ENCODE measurements at places on chromosomes 12 and 14.

DNA sequence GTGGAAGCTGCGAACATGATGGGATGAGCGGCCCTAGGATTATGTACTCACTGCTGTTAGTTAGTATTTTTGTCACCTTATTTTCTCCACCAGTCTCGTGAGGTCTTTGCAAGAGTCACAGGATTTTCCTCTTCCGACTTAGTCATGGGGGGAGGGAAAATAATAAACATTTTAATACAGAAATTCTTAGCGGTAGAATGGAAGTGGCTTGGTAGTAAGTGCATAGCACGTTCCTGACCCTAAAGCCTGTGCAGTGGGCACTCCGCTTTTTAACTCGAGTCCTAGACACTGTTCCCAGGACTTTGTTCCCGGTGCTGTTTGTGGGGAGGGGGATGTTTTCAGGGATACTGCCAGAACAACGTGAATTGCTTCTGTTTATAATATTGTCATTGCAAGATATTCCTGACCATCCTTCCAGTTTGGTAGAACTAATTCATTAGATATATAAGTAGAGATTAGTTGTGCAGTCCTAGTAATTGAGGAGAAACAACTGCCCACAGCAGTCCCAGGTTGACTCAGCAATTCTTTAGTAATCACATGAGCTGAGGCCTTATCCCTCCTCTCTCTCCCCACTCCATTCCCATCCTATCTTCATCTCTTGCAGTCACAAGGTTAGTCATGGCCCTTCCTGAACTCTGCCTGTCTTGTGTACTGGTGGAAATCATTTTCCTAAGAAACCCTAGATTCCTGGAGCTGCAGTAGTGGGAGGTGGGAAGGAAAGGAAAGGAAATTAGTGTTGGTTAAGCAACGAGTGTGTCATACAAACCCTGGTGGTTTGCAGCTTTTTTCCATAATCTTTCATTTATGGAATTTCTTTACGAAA is 799 bp downstream of the SLC38A6 start:
- no peak for DNase-seq

DNA sequence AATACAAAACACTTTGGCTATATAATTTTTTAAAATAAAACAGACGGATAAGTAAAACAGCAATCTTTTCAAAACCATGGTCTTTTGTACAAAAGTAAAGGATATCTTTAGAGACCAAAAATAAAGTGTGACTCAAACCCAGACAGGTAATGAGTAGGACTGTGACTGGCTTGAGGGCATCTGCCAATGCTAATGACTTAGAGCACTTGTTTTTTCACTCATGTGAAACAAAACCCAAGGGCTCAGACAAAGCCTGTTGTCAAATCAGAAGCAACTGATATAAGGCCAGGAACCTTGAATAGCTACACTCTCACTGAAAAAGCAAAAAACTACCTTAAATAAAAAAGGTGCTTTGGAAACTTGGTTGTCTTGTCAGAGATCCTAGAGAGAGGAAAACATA is 357.4 kb downstream of the TMEM117 start:
- DNase-seq: no peak

GRCh38 chr12:89245090-89245489 is 107.2 kb downstream of the DUSP6 start:
- no peak for DNase-seq

DNA sequence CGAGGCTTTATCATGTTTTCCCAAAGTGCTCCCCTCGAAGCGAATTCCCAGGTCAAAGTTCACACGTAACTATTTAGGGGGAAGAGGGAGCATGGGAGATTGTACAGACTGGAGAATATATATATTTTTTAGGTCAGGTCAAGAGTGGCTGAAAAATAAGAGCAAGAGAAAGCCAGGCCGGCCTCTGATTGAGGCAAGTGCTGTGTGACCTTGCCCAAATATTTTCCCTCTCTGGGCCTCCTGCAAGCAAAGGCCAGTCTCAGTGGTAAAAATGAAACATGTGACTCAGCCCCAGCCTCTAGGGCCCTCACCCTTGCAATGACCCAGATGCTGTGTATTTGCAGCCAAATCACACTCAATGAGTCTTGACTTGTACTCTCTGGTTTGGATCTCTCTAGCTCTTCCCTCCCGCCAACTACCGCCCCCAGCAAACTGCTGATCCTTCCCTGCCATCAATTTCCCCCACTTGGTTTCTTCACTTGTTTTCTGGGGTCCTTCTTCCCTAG is 34.1 kb downstream of the SMUG1 start:
- no peak for DNase-seq

DNA sequence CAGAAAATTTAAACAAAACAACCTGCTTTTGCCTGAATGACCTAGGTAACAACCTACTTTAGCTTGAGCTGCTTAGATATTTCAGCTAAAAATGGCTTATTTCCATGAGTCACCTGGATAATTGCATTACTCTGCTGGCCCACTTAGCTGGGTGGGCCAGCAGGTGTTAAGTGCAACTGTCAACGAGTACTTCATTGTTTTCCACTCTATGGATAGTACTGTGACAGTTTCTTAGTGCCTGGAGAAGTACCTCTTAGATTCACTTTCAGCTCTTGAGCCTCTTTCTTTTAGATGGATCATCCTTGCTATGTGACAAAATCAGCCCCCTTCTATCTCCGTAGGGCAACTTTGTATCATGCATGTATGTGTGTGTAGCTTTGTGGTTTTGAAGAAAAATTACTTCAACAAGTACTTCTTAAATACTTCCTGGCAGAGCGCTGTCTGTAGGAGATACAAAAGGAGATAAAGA is 368.2 kb upstream of the ATP2B1 start:
- no peak for DNase-seq

- no peak for DNase-seq
These were observed 41.0 kb downstream of the GPHB5 start for GRCh38 chr14:63277591-63278183.

DNA sequence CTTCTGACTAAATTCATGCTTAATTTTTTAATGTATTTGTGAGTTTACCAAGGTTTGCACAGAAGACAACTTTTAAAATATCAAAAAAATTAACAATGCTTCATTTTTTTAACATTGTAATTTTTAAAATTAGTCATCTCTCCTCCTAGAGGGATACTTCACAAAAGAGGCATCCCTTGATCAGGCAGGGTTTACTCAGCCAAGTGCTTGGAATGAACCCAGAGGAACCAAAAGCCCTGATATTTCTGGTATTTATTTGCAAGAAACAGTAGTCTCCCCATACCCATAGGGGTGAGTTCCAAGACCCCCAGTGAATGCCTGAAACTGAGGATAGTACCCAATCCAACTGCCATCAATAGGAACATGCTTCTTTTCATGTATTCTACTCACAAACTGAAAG is 52.5 kb downstream of the GARIN6 start:
- no peak for DNase-seq

- DNase-seq: no peak
These were observed 2.4 kb upstream of the ERC1 start for GRCh38 chr12:988646-989045.

DNA sequence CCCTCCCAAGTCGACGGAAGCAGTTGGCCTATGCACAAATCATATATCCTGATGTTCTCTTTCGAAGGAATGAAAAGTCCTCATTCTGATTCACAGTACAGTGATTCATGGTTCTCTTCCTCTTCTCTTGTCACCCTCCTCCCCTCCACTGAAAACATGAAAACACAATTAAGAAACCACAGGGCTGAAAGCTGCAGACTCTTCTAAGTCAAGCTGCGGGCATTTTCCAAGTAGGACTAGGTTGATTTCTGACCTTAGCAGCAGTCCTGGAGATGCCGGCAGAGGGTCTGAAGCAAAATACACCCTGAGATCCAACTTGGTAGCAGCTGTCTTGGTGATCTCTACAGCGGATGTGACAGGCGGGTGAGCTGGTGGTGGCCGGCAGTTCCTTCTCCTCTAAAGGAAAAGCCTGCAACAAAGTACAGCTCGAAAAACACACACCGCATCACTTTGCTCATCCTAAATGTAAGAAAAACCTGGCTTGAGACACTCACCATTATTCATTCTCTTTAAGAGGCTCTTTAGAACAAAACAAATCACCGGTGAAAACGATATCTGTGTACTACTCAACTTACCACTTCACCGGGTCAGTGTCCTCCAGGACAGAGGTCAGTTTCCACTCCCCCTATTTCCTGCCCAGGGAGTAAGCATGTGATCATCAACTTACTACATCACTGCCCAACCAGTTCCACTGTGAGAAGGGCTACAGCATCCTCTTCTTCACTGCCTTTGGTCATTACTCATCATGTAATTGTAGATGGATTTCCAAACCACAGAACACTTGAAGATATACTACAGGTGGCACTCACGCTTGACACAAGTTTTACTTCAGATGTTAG is 6.0 kb downstream of the TMCC3 start:
- no peak for DNase-seq

GRCh38 chr14:89004166-89004565 is 179.7 kb downstream of the TTC8 start:
- no peak for DNase-seq

DNA sequence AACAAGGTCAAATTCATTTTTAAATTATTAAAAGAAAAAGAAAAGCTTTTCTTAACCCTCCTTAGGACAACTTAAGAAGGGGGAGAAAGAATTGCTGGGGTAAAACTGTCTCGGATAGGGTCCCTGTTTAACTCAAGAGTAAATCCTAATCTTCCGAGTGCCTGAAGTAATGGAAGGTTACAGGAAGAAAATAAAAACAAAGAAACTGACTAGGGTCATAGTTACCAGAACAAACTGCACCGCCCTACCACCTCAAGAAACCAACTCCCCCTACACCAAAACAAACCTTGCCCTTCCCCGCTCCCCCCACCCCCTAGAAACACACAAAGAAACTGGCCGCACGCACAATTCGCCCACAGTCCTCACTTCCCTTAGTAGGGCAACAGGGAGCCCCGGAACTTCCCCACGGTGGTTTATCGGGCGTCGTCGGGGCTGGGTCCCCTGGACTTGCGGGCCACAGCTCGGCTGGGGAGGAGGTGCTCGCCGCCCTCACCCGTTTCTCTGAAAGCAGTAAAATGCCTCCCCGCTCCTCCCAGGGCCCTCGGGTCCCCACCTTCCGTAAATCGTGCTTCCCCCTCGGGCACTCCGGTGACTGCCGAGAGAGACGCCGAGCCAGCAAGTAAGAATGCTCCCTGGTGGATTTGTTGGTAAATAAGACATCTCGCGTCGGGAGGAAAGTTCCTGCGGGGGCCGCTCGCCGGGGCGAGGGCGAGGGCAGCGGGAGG is 2.4 kb downstream of the SINHCAF start:
- DNase-seq: no peak

GRCh38 chr12:11834104-11834812 is 184.8 kb downstream of the ETV6 start:
- no peak for DNase-seq

GRCh38 chr14:95043732-95044462 is 113.4 kb downstream of the DICER1 start:
- peak; percentile 10 for DNase-seq

DNA sequence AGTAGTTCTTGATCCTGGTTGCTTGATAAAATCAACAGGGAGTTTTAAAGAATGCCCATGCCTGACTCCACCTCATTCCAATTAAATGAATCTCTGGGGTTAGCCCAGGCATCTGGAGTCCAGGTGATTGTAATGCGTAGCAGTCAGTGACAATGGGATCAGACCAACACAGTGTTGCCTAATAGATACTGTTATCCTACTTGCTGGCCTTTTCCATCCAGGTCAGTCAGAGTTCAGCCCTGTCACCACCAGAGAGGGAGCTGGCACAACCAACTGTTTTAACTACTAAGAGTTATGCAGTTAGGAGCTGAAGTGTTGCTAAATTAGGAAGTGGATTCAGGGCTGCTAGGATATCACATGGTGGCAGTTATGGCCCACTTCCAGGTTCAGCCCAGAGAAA is 107.1 kb downstream of the GPR135 start:
- DNase-seq: no peak

- DNase-seq: no peak
These were observed 122.0 kb downstream of the KCNC2 start for GRCh38 chr12:75087654-75088053.

- DNase-seq: no peak
These were observed 1458.7 kb downstream of the AACS start for GRCh38 chr12:126523891-126524290.

DNA sequence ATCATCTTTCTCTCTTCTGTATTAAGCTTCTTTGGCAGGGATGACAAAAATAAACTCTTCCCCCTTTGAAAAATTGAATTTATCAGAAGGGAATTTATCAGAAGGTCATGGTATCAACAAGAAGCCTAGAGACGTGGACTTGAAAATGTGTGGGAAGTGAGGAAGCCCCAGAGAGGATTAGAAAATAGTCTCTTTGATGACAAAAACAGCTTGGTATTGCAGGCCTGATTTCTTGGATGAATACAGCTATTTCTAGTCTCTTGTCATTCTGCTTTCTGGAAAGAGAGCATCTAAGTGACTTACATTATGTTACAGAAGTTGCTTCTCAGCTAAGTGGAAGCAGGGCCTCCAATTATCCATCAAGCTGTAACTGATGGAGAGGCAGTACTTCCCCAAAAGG is 111.1 kb downstream of the KITLG start:
- DNase-seq: no peak

DNA sequence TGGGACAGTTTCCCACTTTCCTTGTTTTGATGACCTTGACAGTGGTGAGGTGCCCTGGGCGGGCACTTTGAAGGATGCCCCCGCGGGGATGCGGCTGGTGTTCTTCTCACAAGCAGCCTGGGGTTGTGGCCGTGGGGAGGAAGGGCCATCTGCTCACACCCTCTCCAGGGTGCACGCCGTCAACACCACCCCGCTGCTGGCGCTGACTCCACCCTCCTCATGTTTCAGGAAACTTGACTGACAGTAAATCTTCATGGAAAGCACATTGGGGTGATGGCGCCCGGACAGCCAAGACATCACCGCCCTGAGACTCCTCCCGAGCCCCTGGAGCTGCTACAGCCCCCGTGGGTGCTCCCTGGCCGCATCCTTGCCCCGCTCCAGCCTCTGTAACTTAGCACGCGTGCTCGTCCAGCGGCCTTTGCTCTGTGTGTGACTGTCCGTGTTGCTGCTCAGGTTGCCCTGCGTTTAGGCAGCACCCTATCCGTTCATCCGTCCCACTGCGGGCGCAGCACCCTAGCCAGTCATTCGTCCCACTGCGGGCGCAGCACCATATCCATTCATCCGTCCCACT is 150.2 kb upstream of the C14orf180 start:
- no peak for DNase-seq

GRCh38 chr12:96294831-96295230 is 100.7 kb downstream of the ELK3 start:
- DNase-seq: no peak
